ENCODE measurements at places on chromosomes 11 and 22.

DNA sequence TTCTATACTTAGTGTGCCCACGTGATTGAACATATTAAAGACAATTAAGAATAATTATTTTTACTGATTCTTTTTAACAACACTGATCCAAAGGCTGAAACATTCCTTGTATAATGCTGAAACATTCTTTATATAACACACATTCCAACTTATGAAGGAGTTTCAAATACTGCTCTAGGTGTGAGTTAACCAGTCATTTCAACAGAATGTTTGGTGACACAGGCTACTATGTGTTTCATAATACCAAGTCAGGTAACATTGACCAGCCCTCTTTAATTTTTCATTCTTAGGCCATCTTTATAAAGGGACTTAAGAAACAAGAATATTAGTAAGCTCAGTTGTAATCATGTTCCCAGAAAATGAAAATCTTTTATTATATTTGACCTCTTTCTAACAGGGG, 136.6 kb downstream of the ELP4 start:
- DNase-seq, result no peak

DNA sequence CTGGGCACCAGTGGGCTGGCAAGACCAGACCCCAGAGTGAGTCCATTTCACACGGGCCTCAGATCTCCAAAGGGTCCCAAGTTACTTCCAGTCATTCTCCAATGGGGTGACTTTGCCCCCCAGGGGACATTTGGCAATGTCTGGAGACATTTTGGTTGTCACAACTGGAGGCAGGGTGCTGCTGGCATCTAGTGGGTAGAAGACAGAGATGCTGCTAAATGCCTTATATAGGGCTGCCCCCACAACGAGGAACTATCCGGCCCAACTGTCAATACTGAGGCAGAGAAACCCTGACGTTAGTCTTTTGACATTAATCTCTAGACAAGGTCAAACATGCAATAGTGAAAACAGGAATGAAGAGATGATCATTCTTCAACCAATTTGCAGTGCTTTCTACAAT, 6.4 kb downstream of the RTN4RL2 start:
- no peak for DNase-seq

GRCh38 chr11:77066229-77067042, at the start of gene CAPN5:
Gene CAPN5 (plus strand): TSS chr11:77066971. CDS start chr11:77084887, 17,916 bp downstream.
- DNase-seq, result peak; percentile 94

- DNase-seq, result no peak
These were observed 2.2 kb downstream of the RNF185 start for GRCh38 chr22:31162015-31162765.

- no peak for DNase-seq
These were observed 2.6 kb upstream of the P2RY6 start for GRCh38 chr11:73269459-73270015.

GRCh38 chr11:23932485-23932898, 564.4 kb upstream of the LUZP2 start:
- DNase-seq, result no peak

DNA sequence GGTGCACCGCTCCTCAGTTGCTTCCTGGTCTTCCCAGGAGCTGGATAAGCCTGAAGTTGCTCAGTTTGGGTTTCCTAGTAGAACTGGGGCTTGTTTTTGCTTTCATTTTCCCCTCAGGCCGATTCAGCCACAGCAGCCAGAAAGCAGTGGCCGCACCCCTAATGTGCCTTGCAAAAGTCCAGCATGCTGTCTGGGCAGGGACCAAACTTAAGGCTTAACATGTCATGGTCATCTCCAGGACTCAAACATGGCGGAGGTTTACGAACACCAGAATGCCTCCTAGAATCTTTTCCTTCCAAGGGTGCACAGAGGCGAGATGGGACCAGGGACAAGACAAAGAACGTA, 2.5 kb downstream of the GNG3 start:
- DNase-seq, result no peak

GRCh38 chr11:85787809-85788760, 22.9 kb downstream of the SYTL2 start:
- DNase-seq, result no peak

GRCh38 chr22:39348909-39349505, 784 bp upstream of the SYNGR1 start:
- DNase-seq, result no peak

- DNase-seq, result no peak
These were observed 253.3 kb upstream of the ISX start for GRCh38 chr22:34812631-34813030.

GRCh38 chr22:23856721-23857605, 712 bp upstream of the SLC2A11 start:
- DNase-seq, result peak; percentile 32

DNA sequence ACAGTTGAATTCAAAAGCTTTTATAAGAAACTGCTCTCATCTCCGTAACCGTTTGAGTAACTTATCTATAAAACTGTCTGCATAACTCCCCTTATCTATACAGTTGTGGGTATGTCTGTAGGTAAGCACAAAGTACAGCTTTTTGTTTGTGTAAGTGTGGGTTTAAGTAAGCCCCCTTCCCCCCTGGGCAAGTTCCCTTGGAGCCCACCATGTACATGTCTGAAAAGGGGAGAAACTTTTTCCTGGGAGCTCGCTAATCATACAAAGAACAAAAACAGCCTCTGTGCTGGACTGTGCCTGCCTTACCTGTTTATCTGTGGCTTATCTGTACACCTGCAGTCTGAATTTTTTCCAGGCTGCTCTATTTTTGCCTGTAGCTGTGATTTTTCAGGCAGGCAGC, 36.3 kb upstream of the TMEM45B start:
- no peak for DNase-seq

- no peak for DNase-seq
These were observed 150.6 kb downstream of the CEP164 start for GRCh38 chr11:117478126-117478860.

- DNase-seq, result no peak
These were observed 621.2 kb downstream of the METTL15 start for GRCh38 chr11:28729339-28729738.

DNA sequence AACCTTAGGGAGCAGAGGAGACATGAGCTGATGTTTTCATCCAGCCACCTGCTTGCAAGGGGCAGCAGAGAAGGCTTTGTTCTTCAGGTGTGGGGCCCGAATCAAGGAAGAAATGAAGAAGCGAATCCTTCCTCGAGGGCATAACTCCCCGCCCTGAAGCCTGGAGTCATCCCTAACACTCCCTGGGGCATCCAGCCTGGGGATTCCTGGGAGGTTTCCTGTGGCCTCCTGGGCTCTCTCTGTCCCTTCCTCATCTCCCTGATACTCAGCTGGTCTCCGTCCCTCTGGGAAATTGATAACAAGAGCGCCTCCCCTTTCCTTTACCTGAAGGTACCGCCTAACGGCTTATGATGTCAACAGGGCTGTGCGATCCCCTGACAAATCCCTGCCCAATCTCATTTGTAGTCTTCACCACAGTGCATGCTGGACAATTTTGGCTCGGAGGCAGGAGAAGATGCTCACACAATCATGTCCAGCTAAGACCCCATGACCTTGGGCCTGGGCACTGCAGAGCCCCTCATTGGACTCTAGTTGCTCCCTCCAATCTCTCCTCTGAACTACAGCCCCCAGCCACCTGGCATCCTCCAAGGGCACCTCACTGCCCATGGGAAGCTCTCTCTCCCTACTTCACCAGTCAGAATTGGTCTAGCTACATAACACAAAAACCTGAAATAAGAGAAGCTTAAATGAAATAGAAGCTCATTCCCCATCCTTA, 80.6 kb upstream of the RTL6 start:
- DNase-seq, result no peak

- peak; percentile 48 for DNase-seq
These were observed 29.5 kb upstream of the MYH9 start for GRCh38 chr22:36417281-36417686.

DNA sequence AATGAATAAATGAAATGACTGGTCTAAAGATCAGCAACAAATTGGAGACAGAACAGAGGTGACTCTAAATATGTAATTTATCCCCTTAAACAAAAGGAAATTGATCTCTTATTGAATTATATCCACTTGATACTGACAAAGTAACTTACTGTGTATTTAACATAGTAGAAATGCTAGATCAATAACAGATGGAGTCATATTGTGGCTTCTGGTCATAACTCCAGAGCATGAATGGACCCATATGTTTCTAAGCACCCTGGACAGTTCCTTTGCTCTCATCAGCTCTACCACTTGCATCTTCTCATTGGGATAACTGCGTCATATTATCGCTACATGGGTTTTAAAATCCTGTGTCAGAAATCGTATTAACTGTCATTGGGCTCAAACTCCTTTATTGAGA, 222.3 kb downstream of the ETS1 start:
- peak; percentile 29 for DNase-seq

GRCh38 chr22:24576778-24577177, 16.1 kb downstream of the LRRC75B start:
- no peak for DNase-seq

- DNase-seq, result no peak
These were observed 12.3 kb downstream of the DGAT2 start for GRCh38 chr11:75780888-75781287.

DNA sequence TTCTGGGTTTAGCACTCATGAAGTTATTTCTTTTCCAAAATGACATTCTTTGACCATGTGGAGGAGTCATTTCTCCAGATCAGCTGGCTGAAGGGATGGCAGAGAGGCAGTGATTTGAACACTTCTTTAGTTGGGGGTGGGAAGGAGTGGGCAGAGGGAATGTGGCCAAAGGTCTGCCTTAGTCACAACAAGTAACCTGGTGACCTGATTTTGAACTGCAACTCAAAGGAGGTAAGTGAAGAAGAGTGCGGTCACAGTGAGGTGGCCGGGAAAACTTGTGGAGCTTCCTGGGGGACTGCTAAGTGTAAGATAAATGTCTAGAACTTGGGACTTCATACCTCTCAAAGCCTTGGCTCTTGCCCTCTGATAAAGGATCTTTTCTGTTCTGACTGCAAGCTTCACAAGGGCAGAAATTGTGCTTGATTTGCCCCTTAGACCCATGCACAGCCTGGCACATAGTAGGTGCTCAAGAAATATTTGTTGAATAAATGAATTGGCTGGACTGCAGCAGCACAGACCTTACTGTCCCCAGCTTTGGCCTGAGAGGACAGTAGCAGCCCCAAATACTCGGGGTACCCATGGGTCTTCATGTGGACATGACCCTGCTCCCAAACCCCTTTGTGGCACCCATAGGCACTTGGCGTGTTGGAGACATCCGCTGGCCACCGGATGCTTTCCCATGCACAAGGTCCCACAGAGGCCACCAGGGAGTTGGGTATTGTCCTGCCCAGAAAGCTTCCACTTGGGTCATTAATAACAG, 99.0 kb upstream of the ALX4 start:
- DNase-seq, result no peak

DNA sequence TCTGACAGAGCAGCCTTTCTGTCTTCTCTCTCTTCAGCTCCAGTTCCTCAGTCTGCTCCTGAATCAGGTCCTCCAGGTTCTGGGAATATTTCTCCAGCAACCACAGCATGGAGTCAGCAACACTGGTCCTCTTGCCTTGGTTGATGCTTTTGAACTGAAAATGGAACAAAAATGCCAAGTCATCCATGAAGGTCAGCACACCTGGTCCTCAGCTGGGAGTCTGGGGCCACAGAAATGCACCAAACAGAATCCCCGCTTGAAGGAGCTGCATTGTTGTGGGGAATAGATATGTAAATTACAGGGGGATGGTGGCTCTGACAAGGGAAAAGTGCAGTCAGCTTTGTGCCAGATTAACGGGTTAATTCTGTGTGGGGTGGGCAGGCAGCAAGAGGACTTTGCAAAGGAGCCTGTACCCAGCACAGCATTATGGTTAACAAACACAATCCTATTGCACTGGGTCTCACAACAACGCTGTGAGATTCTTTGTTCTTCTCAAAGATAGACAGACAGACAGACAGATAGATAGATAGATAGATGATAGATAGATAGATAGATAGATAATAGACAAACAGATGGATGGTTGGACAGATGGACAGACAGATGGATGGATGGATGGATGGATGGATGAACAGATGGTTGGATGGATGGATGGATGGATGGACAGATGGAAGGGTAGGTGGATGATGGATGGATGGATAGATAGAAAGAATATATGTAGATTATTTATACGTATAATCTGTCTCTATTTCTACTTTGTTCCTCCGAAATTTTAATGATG, 33.8 kb upstream of the LRRC32 start:
- DNase-seq, result no peak

DNA sequence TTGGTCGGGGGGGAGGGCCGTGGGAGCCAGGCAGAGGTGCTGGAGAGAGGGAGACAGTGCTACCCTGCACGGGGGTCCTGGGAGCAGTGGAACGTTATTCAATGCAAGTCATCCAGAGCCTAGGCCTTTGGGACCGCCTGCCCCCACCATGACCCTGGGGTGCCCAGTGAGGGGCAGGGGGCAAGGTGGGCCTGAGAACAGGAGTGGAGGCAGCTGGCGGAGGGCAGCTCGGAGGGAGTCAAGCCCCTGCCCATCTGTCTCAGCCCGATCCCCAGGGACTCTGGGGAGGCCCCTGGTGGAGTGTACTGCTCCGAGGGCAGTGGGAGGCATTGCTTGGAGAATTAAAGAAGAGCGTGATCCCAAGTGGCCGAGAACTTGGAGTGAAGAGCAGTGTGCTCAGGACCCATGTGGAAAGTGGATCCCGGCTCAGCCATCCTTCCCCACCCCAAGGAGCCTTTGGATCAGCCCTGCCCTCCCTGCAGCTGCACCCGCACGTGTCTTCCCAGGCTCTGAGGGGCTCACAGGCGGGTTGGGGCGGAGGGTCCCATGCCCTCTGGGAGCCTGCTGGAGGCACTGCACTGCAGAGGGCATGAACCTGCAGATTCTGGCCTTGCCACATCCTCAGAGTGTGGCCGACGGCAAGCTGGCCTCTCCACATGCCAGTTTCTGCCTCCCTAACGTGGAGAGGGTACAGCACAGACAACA, 34.0 kb upstream of the SMIM38 start:
- no peak for DNase-seq

- no peak for DNase-seq
These were observed 41.1 kb upstream of the SLC22A12 start for GRCh38 chr11:64549969-64550368.

DNA sequence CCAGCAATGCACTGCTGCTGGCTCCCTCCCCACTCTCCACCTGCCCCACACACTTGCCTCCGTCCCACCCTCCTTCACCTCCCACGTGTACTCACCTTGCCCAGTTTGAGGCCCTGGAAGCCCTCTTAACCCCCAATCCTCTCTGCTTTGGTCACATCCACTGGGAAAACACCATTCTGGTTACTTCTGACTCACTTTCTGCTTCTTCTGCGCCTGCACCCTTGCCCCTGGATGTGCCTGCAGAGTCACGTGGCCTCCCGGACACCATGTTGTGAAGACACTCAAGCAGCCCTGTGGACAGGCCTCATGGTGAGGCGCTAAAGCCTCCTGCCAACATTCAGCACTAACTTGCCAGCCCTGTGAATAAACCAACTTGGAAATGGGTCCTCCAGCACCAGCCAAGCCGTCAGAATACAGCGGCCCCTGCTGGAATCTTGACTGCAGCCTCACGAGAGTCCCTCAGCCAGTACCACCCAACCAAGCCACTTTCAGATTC, 2.6 kb upstream of the NAALADL1 start:
- no peak for DNase-seq

DNA sequence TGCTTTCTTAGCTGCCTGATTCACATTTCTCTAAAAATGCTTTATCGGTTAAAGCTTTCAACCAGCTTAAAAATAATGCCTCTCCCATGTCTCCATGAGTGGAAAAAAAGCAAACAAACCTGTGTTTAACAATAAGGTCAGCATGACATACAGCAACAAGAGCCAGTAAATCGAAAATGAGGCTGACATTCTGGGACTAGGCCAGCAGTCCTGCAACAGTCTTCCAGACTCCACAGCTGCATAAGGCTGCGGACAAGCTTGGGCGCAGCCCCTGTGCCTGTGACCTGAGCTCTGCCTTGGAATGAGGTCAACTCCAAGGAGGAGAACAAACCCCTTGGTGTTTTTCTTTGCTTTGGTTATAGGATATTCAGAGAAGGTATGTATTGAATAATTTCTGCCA, 95.5 kb downstream of the PGR start:
- DNase-seq, result peak; percentile 15

All from mucosa of gallbladder (tissue), 1 donor.